ENCODE measurements at places on chromosomes 12 and 14.
A peak's percentile ranks its signal among the peaks of the same experiment; 100 is the strongest.

GRCh38 chr12:50110762-50111351 lies 1.2 kb upstream of the COX14 start:
- DNase-seq: peak; percentile 83

GRCh38 chr14:64944041-64944440 lies 1.5 kb upstream of the GPX2 start:
- no peak for DNase-seq

DNA sequence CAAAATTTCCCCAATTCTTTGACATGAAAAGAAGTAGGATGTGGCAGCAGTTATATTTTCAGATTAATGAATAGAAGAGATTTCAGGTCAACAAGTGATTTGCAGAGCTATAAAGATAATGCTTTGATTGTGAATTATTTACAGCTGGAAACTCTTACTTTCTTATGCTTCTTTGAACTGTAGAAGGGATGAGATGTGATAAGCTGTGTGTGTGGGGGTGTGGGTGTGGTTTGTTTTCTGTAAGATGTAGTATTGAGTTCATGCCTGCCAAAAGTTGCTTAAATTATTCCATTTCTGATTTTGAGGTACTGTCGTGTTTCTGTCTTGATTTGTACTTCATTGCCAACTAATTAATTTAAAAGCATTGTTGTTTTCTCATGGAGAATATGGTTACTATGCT lies 22.7 kb downstream of the AEBP2 start:
- no peak for DNase-seq

DNA sequence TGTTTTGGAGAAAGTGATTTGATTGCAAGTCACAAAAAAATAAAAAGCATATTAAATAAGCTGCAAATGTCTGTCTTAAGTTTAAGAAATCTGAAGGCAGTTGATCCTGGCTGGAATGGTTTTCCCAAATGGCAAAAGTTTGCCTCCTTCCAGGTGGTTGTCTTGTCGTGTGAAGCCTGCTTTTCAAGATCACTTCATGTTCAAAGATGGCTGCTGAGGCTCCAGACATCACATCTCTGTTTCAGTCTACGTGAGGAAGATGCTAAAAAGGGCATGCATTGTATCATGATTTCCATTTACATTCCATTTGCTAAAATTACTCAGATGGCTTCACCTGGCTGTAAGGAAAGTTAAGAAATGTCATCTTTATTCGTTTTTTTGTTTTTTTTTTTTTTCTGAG lies 31.6 kb upstream of the HMGA2 start:
- no peak for DNase-seq

Measured in NCI-H526 (cell line).